ENCODE measurements at places on chromosomes 16 and 17.
A peak's percentile ranks its signal among the peaks of the same experiment; 100 is the strongest.

DNA sequence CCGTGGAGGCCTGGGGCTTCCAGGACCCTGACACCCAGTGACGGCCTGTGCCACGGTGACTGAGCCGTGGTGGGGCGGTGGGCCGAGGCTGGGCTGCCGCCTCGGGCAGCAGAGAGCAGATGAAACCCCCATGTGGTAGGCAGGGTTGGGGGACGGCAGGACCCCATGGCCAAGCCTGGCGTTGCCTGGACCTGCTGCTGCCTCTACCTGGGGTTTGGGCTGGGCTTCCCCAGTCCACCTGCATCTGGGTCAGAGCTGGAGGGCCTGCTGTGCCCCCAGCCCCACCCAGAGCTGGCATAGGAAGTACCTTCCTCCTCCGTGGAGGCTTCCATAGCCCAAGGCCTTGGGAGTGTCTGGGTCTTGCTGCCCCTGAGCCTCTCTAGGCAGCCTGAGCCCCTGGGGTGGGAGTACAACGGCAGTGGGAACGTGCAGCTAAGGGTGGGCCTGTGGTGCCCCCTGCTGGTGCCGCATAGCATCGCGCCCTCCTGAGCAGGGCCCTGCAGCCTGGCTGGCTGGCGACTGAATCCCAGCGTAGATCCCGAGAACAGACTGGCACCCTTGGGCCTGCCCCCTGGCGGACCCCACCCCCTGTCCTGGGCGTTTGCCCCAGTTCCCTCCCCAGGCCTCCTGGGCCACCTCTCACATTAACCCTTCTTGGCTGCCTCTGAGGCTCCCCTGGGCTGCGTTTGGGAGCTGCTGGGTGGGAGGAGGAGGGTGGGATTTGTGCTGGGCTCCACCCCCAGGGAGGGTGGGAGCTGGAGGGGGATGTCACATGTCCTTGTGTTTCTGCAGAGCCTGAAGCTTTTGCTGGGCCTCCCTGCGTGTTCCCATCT is 12.6 kb upstream of the ATP6V0C start:
- DNase-seq = no peak

DNA sequence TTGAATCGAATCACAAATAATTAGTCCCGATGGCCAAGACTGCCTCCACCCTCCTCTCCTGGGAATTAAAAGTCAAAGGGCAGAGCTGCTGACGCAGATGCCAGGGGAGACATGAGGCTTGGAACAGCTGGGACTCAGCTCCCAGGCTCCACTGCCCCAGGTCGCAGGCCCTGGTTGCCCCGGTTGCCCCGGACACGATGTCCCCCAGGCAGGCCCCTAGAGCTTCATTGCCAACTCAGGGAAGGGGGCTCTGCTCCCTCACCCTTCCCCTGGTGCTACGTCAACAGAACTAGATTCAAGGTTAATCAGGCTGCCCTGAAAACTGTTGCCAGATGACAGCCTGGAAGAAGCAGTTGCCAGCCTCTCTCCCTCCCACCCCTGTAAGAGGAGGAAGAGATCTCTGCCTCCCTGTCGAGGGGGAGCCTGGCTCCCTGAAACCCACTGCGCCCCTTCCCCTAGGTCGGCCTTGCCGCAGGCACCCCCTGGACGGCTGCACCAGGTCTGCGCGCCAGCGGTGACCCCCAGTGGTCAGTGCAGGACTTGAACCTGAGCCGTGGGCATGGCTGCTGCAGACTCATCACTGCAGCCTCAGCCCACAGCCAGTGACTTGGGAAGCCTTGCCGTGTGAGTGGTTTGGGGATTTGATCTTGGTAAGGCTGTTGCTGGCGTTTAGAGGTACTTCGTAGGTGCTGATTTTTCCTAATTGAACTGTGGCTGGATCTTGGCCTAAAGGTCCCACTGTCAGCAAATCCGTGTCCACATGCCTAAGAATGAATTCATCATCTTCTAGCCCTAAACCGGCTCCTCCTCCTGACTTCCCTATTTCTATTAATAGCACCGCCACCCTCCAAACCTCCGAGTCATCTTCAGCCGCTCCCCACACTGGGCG is 84.1 kb upstream of the TOB1 start:
- DNase-seq = no peak

DNA sequence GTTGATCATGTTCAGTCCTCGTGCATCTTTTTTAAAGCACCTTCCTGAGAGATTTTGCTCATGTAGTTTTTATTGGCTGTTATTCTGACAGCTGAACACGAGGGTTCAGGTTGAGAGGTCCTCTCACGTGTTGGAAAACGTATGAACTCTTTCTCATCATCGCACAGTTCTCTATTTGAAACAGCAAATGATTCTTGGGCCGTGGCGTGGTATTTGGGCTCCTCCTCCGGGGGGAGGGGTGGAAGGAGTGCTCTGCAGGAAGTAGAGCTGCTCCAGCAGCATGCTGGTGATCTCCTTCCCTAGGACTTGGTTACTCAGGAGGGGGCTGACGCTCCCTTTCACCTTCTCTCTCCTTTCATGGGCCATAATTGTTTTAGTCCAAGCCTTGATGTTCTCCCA is 70.4 kb downstream of the KSR1 start:
- no peak for DNase-seq

DNA sequence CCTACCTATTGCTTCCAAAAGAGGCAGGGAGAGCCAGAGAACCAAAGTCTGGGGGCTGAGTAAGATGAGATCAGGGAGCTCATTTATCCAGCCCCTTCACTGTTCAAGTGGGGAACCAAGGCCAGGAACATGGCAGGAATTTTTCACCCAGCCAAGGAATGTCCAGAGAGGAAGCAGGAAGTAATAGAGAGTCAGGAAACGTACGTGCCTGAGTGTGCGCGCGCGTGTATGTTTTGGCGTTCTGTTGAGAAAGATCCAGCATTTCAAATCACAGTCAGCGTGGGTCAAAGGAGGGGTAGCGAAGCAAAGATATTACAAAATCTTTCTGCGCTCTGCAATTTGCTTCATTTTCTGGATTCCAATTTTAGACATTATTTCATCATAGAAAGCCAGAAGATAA is 41.9 kb upstream of the WSCD1 start:
- no peak for DNase-seq

DNA sequence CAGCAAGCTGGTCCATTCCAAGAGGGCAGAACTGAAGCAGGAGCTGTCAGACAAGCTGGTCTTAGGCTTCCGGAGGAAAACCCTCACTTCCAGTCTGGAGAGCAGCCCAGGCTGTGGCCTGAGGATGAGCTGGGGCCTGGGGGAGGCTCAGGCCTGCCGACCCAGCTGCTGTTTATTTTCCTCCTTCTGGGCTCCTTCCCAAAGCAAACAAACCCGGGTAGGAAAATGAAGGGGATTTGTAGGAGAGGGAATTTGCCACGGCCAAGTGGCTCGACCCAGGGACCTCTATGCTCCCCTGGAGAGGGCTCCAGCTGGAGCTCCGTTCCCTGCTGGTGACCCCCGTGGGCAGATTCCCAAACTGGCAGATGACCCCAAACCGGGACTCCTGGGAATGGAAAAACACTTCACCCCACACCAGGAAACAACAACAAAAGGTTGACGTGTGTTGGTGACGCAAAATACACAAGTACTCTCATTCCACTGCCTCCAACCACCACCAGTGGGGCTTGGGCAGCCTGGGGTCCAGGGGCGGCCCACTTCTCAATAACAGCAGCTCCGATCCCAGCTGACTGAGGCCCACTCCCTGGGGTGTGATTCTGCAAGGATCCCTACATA is 8.8 kb downstream of the JUP start:
- peak; percentile 88 for DNase-seq

DNA sequence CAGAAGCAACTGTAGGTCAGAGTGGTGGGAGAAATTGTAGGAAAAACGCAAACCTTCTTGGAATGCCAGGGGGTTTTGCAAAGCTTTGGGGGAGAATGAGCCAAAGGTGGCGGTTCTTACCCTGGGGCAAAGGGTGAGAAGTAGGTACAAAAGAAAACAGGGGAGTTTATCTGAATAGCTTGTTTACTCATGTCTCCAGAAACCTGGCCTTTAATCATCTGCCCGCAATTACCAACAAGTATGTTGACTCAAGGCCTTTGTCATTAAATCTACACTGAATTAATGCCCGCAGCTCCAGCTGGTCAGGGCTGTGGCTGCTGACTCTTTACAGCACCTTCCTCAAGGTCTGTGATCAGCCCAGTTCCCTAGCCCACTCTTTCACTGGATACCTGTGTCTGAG is 320.1 kb downstream of the CBLN1 start:
- DNase-seq = no peak

- DNase-seq = no peak
Measured at GRCh38 chr17:40497695-40498094, 3.7 kb downstream of the TNS4 start.
